ENCODE measurements at places on chromosomes 5 and 9. TPM values are rescaled to one million over a fixed set of nuclear protein-coding genes. Genes with fewer than 3 reads are reported as not detected.
A peak's percentile ranks its signal among the peaks of the same experiment; 100 is the strongest.

- peak; percentile 65 for DNase-seq
These were observed 55.6 kb upstream of the LMX1B start for GRCh38 chr9:126558051-126558665.

- DNase-seq, result no peak
These were observed 182.7 kb upstream of the PPP1R26 start for GRCh38 chr9:135296735-135297455.

DNA sequence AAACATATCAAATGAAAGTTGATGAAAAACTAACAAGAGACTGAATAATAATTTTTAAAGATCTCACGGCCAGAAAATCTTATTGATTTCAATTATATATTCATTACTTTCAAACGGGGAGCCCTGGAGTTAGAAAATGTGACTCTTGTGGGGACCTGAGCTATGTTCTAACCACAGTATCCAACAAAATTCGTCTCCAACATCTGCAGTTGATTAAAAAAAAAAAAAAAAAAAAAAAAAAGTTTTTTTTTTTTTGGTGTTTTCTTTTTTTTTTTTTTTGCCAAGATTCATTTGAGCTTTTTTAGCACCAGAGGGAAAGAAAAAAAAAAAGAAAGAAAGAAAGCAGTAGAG is 144.3 kb upstream of the PIK3R1 start:
- no peak for DNase-seq

DNA sequence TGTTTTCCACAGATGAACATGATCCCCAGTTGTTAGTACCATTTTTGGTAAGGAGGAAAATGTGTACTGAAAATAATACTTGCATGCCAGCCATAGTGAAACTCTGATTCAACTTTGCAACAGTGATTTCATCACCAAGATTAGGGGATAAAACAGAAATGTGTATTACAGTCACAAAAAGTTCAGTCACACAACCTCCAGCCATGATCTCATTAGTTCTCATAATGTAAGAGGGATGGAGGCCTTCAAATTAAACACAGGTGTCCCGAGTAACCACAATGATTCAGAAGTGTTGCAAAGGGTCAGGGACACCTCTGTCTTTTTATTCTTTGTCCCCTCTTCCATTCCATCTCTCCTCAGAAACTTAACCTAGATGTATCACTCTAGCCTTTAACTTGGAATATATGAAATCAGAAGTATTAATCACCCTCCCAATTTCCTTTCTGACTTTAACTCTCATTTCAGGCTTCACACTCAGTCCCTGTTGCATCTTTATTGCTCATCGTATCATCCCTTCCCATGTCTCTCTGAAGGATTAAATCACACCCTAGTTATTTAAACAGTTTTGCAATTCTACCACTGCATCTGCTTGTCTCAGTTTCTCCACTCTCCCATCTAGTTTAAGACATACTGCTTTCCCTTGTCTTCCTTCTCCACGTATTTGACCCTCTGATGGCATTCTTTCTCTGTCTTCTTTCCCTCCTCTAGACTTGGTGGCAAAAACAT is 291.2 kb downstream of the ADAMTS6 start:
- no peak for DNase-seq

DNA sequence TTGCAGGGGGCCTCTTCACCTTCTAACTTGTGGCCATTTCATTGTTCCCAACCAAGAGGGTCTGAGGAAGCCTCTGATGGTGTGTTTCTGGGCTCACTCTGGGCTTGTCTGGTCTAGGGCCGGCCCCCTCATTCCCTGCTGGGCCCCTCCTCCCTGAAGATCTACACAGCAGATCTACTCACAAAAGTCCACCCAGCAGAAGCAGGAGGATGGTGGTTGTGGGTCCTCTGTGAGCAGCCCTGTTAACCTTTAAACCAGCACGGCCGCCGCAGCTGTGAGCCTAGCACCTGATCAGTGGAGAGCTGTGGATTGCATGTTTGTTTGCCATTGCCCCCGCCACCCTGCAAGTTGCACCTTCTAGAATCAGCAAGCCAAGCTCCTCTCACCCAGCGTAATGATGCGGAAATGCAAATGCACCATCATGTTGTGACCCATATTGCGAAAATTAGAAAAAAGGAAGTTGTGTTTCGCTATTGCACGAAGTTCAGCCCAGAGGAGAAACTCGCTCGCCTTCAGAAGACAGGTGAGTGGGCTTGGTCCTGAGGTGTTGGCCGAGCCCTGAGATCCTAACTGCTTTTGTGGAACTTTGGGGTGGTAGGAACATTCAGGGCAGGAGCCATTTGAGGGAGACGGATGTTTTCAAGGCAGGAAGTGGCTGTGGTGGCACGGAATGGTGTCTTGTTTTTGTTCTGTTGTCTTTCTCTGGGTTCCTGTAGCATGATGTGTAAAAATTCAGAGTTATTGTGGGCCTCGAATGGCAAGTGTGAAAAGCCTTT is 16.7 kb downstream of the FGD3 start:
- DNase-seq, result peak; percentile 38

RNF208 gene
- 6.5 TPM for total RNA-seq

DNA sequence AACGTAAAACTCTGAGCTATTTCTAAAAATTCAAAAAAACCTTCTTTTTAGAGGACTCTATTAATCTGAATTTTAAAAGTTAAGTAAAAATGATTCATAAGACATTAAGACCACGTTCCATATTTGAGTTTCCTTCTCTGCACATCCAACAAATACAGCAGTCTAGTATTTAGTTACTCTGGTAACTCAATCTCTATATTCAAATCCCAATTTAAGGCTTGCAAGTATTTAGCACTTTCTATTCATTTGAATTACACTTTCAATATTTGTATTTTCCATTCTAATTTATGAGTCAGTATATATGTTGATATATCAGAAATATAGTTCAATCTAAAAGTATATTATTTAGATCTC is 17.7 kb downstream of the RFX3 start:
- DNase-seq, result no peak

DNA sequence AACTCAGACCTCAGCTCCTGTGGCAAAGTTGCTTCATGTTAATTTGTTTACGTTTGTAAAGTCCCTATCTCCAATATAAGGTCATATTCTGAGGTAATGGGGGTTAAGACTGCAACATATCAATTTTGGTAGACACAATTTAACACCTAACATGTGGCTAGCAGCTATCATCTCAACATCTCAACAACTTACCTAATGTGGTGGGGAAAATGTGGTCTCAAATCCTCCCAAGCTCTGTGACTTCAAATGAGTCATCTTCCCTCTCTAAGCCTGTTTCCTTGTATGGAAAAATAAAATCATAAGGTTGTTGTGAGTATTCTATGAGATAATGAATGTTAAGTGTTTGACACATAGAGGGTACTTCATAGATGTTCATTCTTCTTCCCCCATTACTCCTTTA is 443.3 kb downstream of the CDK5RAP2 start:
- no peak for DNase-seq

DNA sequence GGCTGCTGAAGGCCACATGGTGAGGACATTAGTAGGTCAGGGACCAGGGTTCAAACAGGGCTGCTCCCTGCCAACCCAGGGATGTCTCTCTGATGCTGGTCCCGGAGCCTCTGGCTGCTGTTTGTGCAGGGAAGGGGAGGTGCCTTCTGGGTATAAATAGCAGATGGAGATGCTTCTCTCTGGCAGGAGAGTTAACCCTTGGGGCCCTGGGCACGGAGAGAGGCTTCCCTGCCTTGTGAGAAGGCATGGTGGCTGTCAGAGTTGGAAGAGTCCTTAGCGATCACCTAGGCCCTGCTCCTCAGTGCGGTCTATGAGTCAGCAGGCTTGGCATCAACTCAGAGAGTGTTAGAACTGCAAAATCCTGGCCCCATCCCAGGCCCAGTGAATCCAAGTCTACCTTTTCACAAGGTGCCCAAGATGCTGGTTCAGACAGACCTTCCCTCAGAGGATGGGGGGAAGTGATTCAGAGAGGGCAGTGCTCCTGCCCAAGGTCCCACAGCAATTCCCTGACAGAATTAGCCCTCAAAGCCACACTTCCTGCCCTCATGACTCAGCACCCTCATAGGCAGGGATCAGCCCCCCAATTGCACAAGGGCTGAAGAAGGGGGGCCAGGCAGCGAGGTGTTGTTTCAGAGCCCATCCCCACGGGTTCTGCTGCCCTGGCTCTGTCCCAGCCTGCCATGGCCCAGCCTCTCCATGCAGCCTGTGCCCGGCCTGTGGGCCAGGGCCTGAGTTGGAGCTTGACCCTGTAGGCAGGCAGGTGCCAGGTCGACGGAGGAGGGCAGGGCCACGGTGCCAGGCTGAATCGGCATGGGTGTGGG is 25.6 kb downstream of the CAMK2A start:
- no peak for DNase-seq

DNA sequence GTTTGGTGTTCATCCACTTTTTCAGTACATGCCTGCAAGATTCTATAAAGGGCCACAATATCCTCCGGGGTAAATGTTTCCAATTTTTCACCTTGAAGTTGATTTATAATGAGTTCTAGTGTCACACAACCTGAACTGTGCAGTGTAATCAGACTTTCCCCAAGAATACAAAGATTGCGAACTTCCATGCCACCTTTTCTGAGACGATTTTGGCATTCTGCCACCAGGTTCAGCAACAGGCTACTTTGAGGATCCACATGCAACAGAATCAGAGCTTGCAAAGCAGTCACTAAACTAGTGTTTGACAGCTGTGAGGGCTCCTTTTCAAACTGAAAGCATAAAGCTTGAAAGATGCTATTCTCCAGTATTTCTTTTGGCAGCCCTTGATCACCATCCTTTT is 1.6 kb downstream of the FASTKD3 start:
- no peak for DNase-seq

DNA sequence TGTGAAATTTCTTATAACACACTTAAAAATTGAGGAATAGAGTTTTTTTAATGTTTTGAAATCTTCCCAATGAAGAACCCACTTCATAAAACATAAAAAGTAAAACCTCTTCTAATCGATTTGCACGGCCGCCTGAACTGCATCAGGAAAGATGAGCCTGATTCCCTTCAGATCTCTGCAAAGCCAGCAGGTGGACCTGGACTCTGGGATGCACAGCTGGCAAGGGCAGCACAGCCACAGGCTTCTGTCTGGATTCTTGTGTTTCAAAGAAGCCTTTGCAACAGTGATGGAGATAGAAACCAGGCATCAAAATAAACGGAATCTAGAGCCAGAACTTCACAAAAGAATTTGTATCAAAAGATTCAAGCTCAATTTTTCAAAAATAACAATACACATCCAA is 36.0 kb upstream of the SPATA31C2 start:
- no peak for DNase-seq

- no peak for DNase-seq
These were observed 117.9 kb upstream of the MAN2A1 start for GRCh38 chr5:109571785-109572184.

DNA sequence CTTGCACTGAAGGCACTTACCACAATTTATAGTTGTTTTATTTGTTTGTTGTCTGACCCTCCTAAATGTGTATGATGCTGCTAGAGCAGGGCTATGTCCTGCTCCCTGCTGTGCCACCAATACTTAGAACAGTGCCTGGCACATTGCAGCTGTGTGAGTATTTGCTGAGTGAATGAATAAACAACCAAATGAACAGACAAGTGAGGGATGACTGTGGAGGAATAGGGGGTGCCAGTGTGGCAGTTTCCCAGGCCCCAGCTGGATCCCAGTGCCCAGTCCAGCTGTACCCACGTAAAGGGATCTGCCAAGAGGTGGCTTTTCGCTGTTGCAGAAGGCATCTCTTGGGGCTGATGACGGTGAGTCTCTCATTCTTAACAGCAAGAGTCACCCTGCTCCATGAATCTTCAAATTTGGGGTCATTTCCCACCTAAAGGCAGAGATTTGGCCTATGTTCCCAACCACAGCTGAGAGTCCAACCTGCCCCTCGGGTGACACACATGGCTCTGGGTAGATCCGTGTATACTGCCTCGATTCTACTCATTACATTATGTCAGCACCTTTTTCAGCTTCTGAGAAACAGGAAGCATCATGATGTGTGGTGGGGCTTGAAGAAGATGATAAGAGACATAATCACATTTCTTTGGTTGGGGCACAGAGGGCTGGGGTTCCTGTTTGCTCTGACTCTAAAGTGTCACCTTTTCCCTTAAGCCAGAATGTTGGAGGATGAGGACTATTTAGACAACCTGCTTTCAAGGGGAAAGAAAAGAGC is 14.3 kb downstream of the IL5 start:
- DNase-seq, result no peak

ADGRD2 gene
- not detected for total RNA-seq

GRCh38 chr9:23611869-23612268 is 214.2 kb downstream of the ELAVL2 start:
- no peak for DNase-seq

MARCHF11 gene
- not detected for total RNA-seq

GRCh38 chr5:61333321-61333953 is 1.4 kb downstream of the ZSWIM6 start:
- DNase-seq, result no peak

DNA sequence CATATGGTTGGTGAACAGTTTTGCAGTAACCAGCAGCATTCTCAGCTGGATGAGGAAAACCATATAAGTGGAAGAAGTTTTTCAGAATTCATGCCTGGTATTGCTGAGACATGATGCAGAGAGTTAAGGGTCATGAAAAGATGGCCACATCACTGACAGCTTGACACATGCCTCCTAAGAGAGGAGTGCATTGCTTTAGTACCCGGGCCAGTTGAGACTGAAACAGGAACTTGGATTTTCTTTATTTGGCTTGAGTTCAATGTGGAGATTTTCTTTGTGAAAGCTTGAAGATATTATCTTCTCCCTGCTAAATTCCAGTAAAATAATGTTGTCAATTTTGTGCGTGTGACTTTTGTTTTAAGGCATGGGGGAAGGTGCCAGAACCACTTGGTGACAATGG is 35.8 kb downstream of the HACD4 start:
- no peak for DNase-seq

DNA sequence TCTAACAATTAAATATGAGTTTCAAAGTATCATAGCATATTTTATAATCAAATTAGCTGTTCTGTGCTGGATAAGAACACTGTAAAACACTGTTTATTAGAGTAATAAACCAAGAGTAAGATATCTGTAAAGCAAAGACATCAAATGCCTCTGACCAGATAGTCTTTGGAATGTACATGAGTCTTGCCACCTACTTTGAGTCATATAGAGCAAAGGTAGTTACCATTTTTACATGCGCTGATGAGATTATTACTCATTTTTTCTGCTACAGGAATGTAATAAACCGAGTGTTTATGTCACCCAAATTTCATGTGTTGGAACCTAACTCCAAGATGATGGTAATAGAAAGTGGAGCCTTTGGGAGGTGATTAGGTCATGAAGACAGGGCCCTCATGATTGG is 654.5 kb downstream of the CETN3 start:
- no peak for DNase-seq

CHSY3 gene
- 0.99 TPM for total RNA-seq

DNA sequence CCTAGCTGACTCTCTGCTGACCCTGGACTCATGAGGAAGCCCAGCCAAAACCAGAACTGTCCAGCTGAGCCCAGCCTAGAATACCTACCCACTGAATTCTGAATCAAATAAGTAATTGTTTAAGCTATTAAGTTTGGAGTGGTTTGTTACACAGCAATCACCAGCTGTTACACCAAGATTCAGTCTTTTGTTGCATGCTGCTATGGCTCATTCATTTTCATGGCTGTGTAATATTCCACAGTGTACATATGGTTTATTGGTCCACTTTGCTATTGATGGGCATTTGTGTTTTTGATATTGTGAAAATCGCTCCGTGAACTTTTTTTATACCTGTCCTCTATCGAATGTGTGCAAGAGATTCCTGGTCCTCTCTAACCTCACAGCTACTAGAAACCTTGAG is 156.4 kb downstream of the FGF18 start:
- DNase-seq, result no peak

GRCh38 chr9:86639899-86640379 is 285.7 kb upstream of the TUT7 start:
- DNase-seq, result no peak

GRCh38 chr5:71873191-71873591 is 154.1 kb downstream of the CARTPT start:
- DNase-seq, result no peak

TEX48 gene
- total RNA-seq, result not detected

GRCh38 chr9:3205421-3206095 is 320.2 kb downstream of the RFX3 start:
- DNase-seq, result no peak

SPINK7 gene
- not detected for total RNA-seq
